Activated CD8-positive, alpha-beta T cell treated with anti-CD3 and anti-CD28 coated beads for 36 hours (primary cell): ENCODE measurements at places on chromosomes 1 and 21. TPM values are rescaled to one million over a fixed set of nuclear protein-coding genes. Genes with fewer than 3 reads are reported as not detected.

DNA sequence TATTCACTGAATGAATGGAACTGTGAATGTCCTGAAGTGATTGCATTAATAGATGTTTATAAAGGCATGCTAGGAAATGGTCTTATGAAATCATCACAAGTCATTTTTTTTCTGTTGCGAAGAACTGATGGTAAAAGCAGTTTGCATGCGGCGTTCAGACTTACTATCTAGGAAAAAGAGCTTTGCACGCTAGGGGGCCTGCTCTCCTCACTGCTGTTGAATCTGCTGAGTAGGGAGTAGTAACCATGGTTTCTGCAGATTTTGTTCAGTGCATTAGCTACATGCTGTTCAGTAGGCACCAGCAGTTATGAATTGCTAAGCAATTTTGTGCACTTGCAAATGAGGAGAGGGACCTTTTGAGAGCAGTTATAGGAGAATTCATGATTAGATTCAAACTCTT lies 57.9 kb downstream of the CENPF start:
- H3K36me3 ChIP-seq, result peaks cover 60% of the 10 kb centered on the region
- no peak overlapping the region for H3K27ac ChIP-seq
- no peak overlapping the region for H3K4me3 ChIP-seq
- no peak for DNase-seq

GRCh38 chr21:17540530-17540929 lies 27.7 kb downstream of the CXADR start:
- H3K4me3 ChIP-seq, result no peak overlapping the region
- H3K27me3 ChIP-seq, result peaks cover 9% of the 10 kb centered on the region
- H3K4me1 ChIP-seq, result no peaks in the 10 kb centered on the region
- no peak for DNase-seq
- H3K36me3 ChIP-seq, result no peaks in the 10 kb centered on the region
- H3K27ac ChIP-seq, result no peak overlapping the region

DNA sequence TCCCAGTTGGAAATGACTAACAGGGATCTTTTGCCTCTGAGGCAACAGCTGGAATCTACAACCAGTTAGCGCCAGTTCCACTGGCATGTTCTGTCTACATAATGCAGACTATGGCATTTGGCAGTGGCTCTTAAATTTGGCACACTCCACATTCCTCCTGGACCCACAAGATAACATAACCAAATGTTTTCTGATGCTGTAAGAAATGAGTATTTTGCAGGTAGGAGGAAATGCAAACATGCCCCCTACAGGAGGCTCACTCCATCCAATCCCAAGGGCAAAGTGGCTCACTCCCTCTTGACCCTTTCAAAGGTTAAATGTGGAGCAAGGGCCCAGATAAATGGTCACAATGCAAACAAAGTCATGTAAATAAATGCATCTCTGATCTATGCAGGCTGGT lies 129.2 kb upstream of the PROX1 start:
- no peak overlapping the region for H3K27ac ChIP-seq
- H3K36me3 ChIP-seq, result no peaks in the 10 kb centered on the region
- no peak for DNase-seq
- H3K27me3 ChIP-seq, result no peaks in the 10 kb centered on the region

- H3K4me3 ChIP-seq, result no peak overlapping the region
- H3K4me1 ChIP-seq, result peaks cover 28% of the 10 kb centered on the region
Measured at GRCh38 chr1:37949524-37950152, 2.8 kb upstream of the INPP5B start.

DNA sequence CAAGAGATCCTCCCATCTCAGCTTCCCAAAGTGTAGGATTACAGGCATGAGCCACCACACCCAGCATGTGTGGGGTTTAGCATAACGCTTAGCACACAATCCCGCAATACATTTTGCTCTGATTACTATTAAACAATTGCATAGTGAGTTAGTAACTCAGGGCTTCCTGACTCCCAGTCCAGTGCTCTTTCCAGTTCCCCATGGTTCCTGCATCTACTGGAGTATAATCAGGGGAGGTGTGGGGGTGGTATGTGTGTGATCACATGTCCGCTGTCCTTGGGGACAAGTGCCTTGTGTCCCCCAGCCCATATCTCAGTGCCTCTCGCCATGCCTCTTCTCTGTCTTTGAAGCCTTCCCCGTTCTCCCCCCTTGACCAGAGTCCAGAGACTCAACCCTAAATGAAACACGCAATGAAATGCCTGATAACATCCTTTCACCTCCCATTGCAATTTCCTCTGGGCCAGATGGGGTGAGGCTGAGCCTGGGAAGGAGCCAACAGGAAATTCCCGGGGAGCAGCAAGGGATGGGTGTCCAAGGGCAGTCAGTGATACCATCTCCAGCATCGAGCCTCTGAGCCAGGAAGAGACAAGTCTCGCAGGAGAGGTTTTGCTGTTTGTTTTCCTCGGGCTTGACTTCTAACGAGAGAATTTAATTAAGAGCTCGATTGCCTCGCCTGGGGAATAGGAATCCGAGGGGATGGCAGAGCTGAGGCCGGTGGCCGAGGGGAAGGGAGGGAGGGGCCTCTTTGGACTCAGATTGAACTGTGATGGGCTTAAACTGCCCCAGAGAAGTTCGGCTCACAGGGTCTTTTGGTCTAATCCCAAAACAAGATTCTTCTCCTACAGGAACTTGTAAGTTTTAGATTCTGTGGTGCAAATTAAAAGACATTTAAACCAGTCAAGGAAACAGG lies 7.7 kb upstream of the HTR1D start:
- no peaks in the 10 kb centered on the region for H3K36me3 ChIP-seq
- no peak overlapping the region for H3K4me3 ChIP-seq
- peaks cover 14% of the 10 kb centered on the region for H3K27me3 ChIP-seq
- H3K27ac ChIP-seq, result no peak overlapping the region

GRCh38 chr21:20999659-21000058 lies 1.4 kb downstream of the NCAM2 start:
- no peaks in the 10 kb centered on the region for H3K36me3 ChIP-seq
- H3K4me3 ChIP-seq, result no peak overlapping the region
- H3K4me1 ChIP-seq, result peaks cover 13% of the 10 kb centered on the region

DNA sequence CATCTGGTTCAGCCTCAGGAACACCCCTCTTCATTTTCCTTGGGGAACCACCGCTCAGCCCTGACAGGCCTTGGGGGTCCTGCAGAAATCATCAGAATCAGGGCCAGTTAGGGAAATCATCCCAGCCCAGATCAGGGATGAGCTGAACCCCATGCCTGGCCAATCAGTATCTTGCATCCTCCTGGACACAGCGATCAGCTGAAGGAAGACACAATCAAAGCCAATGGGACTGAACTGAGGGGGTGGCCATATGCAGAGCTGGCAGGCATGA lies 395.4 kb downstream of the MATN1 start:
- no peak for DNase-seq
- no peaks in the 10 kb centered on the region for H3K27me3 ChIP-seq
- no peak overlapping the region for H3K4me3 ChIP-seq
- H3K27ac ChIP-seq, result no peak overlapping the region

GRCh38 chr1:19390166-19390850 lies 78.2 kb downstream of the SLC66A1 start:
- peak overlapping the region; percentile 92 for H3K27ac ChIP-seq
- H3K36me3 ChIP-seq, result peaks cover 6% of the 10 kb centered on the region
- no peak overlapping the region for H3K4me3 ChIP-seq

GRCh38 chr1:167797015-167797414 lies 75.2 kb downstream of the MPZL1 start:
- peaks cover 2% of the 10 kb centered on the region for H3K4me1 ChIP-seq
- no peaks in the 10 kb centered on the region for H3K27me3 ChIP-seq
- DNase-seq, result peak; percentile 26
- H3K4me3 ChIP-seq, result no peak overlapping the region
- no peak overlapping the region for H3K27ac ChIP-seq

- no peak overlapping the region for H3K27ac ChIP-seq
- no peaks in the 10 kb centered on the region for H3K27me3 ChIP-seq
- H3K4me1 ChIP-seq, result peaks cover 32% of the 10 kb centered on the region
- DNase-seq, result no peak
- H3K36me3 ChIP-seq, result no peaks in the 10 kb centered on the region
Measured at GRCh38 chr1:115088871-115089419, 358 bp downstream of the TSPAN2 start.

DNA sequence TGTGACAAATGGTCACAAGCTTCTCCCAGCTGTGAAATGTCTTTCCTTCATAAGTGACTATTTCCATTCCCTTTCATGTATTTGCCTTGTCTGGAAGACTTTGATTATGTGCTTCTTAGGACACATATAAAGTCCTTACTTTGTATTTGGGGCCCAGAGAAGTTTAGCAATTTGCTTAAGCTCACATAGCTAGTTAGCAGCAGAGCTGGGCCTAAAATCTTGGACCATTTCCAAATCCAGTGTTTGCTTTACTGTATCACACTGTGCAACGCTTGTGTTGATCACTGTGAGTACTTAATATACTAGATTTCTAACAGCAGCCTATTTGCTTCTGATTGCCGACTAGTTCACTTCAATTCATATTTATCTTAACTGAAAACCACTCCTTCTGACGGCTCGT lies 2.2 kb upstream of the KCNA3 start:
- H3K4me3 ChIP-seq, result no peak overlapping the region
- H3K27ac ChIP-seq, result no peak overlapping the region
- peaks cover 8% of the 10 kb centered on the region for H3K36me3 ChIP-seq
- H3K4me1 ChIP-seq, result peaks cover 12% of the 10 kb centered on the region

DNA sequence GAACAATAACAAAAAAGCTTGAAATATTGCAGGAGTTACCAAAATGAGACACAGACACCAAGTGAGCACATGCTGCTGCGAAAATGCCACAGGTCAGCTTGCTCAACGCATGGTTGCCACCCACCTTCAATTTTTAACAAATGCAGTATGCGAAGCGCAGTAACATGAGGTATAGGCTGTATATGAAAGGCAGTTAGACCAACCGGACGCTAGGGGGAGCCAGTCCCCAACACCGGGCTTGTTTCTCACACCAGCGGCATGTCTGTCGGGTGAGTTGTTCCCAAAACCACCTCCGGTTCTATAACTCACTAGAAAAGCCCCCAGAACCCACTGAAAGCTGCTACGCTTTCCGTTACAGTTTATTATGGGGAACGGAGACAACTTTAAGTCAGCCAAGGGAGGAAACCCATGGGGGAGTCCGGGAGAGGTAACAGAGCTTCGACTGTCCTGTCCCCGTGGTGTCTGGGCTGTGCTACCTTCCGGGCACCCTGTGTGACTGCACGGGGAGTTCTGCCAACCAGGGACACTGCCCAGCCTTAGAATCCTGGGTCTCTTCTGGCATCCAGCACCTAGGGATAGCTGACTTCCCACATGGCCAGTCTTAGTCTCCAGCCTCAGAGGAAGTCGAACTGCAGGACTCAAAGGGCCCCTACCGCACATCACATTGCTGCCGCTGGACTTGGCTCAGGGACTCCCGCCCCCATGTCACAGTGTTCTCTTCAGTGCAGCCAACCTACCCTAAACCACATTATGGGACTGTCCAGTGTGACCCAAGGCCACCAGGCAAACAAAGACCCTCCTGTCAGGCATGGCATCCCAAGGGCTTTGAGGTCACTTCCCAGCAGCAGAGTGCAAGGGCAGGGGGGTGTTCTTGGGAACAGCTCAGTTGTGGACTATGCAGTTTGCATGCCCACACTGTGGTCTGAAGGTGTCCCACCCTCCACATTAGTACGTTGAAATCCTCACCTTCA lies 14.0 kb downstream of the RNF187 start:
- H3K27ac ChIP-seq, result peak overlapping the region; percentile 66
- H3K4me3 ChIP-seq, result peak overlapping the region; percentile 60
- peaks cover 2% of the 10 kb centered on the region for H3K27me3 ChIP-seq
- DNase-seq, result peak; percentile 98
- H3K4me1 ChIP-seq, result peaks cover 24% of the 10 kb centered on the region
- peaks cover 4% of the 10 kb centered on the region for H3K36me3 ChIP-seq

- H3K27ac ChIP-seq, result no peak overlapping the region
- H3K4me1 ChIP-seq, result no peaks in the 10 kb centered on the region
- H3K36me3 ChIP-seq, result no peaks in the 10 kb centered on the region
- DNase-seq, result peak; percentile 61
Measured at GRCh38 chr1:30085811-30086770, 637.3 kb downstream of the MATN1 start.

DNA sequence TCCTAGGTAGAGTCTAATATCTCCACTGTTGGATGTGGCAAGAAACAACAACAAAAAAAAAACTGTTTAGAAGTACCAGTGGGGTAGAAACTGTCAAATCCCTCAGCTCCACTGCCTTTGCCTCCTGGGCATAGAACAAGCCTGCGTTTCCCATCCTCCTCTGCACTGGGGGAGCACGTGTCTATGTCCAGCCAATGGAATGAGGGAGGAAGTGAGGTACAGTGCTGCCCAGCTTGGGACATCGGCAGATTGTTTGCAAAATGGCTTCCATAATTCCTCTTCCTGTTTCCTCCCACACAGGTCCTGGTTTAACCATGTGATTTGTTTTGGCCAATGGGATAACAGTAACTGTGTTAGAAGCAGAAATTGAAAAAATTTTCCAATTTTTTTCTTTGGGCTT lies 39.1 kb downstream of the PSMG1 start:
- no peak for DNase-seq
- H3K27me3 ChIP-seq, result no peaks in the 10 kb centered on the region
- H3K4me3 ChIP-seq, result no peak overlapping the region
- no peaks in the 10 kb centered on the region for H3K4me1 ChIP-seq
- no peak overlapping the region for H3K27ac ChIP-seq

- no peak for DNase-seq
- H3K27ac ChIP-seq, result no peak overlapping the region
- H3K4me3 ChIP-seq, result no peak overlapping the region
- peaks cover 4% of the 10 kb centered on the region for H3K4me1 ChIP-seq
- no peaks in the 10 kb centered on the region for H3K27me3 ChIP-seq
Measured at GRCh38 chr1:36006941-36007500, 76.1 kb downstream of the AGO3 start.

DNA sequence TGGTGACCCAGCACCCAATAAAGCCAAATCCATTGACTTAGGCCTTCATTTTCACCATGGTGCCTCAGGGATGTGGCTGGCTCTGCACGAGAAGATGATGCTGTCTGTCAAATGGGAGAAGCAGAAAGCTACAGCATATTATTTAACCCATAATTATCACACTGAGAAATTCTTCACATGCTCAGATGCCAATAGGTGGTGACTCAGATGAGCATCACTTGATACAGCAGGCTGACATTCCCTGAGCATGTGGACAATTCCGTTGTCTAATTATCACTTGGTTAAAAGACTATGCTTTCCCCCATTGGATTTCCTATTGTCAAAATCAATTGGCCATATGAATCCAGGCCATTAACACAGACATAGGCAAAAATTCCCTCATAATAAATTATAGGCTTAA lies 44.0 kb upstream of the HSD3B1 start:
- peaks cover 4% of the 10 kb centered on the region for H3K27me3 ChIP-seq
- no peak for DNase-seq
- H3K4me1 ChIP-seq, result no peaks in the 10 kb centered on the region
- H3K27ac ChIP-seq, result no peak overlapping the region
- H3K36me3 ChIP-seq, result no peaks in the 10 kb centered on the region
- no peak overlapping the region for H3K4me3 ChIP-seq

The ERICH3 gene
- not detected for total RNA-seq

The IFT25 gene
- total RNA-seq, result 63.5 TPM

The MMP23B gene
- 4.0 TPM for total RNA-seq

The SLC6A9 gene
- total RNA-seq, result 7.4 TPM

The RAP1GAP gene
- total RNA-seq, result 1.3 TPM

The WNT3A gene
- total RNA-seq, result not detected

The ZNF593OS gene
- total RNA-seq, result not detected

The VSIG8 gene
- total RNA-seq, result not detected

The DIO1 gene
- total RNA-seq, result not detected

The SPRR1A gene
- not detected for total RNA-seq

The CAMK1G gene
- total RNA-seq, result not detected

The PLA2G2F gene
- not detected for total RNA-seq

The NHLH2 gene
- total RNA-seq, result not detected

The CADM3 gene
- not detected for total RNA-seq

The FCMR gene
- total RNA-seq, result 49.4 TPM

The SPRR2A gene
- total RNA-seq, result not detected

The MAP10 gene
- 1.3 TPM for total RNA-seq

The CAMK2N1 gene
- total RNA-seq, result 0.67 TPM

The C1orf185 gene
- total RNA-seq, result not detected
